Hypothalamus (tissue), 51 donors: ENCODE measurements at places on chromosomes 12 and 14.

- peak; percentile 46 for DNase-seq
Observed at GRCh38 chr12:62933220-62933601, 1.7 kb downstream of the PPM1H start.

DNA sequence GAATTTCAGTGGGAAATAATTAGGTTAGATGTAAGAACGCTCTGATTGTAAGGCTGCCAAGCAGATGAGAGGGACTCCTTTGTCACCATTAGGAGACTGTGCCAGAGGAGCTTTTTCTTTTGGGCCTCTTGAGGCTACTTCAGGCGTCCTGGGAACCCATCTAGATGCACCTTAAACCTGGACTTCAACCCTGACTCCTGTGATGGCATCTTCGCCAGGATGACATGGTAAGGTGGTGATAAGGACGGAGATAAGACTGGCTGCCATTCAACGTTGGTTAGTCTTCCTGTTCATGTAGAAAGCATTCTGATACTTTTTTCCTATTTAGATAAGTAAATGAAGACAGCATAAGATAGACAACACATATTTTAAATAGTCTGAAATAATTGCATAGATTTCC, 36.3 kb downstream of the STK38L start:
- no peak for DNase-seq

- DNase-seq: no peak
Observed at GRCh38 chr14:64855721-64856528, 23.8 kb downstream of the SPTB start.

DNA sequence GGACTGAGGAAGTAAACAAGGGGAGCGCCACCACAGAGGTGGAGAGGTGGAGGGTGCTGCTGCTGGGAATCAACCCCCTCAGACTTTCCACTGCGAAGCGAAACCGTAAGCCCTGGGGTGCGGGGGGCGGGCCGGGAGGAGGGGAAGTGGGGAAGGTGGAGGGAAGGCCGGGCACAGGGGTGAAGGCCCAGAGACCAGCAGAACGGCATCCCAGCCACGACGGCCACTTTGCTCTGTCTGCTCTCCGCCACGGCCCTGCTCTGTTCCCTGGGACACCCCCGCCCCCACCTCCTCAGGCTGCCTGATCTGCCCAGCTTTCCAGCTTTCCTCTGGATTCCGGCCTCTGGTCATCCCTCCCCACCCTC, at the start of gene LAG3:
Gene LAG3, plus strand, starts transcription at position 190 of the 365 bp plus-strand sequence. CDS start 333 bp downstream, outside the sequence.
- DNase-seq: no peak

DNA sequence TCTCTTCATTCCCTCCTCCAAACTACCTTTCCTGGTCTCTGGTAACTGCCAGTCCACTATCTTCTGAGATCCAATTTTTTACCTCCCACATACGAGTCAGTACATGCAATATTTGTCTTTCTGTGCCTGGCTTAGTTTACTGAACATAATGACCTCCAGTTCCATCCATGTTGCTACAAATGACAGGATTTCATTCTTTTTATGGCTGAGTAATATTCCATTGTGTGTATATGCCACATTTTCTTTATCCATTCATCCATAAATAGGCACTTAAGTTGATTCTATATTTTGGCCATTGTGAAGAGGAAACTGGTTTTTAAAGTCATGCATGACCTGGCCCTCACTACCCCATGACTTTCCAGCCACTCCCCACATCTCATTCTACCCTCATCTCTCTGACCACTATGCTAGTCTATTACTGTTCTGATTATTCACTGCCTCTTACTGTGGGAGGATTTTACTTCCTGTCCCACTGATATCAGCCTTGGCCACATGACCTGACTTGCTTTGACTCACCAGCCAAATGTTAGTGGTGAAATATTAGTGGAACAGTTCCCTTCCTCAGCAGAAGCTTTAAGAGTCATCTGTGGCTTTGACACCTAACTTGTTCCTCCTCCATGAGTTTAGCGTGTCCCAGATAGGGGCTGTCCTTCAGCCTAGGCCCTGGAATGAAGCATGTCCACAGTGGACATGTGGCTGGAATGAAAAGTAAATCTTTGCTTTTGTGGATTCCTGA, 52.2 kb downstream of the GOLGA5 start:
- DNase-seq: no peak

- DNase-seq: no peak
Observed at GRCh38 chr14:39847852-39848251, 415.6 kb upstream of the FBXO33 start.

DNA sequence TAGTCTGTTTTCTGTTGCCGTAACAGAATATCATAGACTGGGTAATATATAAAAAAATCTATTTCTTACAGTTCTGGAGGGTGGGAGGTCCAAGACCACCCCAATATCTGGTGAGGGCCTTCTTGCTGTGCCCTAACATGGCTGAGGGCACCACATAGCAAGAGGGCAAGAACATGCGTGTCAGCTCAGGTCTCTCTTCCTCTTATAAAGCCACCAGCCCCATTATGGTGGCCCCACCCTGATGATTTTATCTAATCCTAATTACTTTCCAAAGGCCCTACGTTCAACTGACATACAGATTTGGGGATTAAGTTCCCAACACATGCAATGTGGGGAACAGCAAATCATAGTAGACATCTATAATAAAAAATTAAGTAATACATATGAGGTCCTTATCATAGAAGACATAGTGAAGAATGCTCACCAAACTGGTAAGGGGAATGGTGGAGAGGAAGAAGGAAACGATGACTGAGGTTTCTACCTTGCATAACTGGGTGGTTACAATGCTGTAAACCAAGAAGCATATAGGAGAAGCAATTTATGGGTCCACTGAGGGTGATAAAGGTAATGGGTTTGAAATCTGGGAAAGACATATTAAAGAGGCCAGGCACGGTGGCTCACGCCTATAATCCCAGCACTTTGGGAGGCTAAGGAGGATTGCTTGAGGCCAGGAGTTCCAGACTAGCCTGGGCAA, 27.0 kb downstream of the BTBD7 start:
- no peak for DNase-seq

DNA sequence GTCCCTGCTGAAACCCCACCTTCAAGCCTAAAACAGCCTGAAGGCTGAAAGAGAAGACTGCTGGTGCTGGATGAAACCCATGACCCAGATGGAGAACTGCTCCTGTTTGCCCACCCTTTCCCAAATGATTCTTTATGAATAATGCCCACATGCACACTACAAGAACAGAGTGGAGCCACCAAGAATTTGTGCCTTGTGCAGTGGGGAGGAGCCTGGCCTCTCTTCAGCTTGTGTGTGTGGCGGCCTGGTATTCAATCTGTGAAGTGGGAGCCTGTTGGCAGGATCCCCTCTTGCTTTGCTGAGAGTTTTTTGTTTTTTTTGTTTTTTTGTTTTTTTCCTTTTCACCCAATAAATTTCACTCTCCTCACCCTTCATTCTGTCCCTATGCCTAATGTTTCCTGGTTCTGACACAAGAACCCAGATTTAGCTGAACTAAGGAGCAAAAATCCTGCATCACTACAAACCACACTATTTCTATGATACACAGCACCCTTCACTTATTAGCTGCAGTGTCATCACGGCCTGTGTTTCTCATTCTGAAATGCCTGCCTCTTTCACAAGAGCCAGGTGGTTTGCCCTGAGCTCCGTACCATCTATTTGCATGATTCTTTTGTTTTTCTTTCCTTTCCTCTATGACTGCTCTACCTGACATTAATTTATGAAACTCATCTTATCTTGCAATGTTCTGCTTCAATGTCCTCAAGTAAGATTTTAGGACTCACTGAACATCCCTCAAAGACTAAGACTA, 585.5 kb upstream of the ATXN7L3B start:
- DNase-seq: peak; percentile 17

- DNase-seq: no peak
Observed at GRCh38 chr12:9948606-9949296, 16.6 kb upstream of the CLEC2A start.

DNA sequence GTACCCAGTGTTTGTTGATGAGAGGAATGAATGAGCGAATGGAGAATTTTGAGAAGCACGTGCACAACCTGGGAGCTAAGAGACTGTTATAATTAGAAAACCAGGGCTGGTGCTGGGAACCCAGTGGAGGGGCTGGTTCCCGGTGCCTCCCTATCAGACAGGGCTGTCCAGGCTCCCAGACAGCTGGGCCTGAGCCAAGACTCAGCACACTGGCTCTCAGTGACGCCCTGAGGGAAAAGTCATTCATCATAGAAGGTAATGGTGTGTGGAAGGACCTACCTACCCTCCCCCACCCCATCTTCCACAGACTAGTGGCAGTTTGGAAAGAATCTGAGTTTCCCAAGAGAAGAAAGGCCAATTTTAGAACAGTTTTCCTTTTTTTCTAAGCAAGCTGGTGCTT, 34.7 kb downstream of the KCNA5 start:
- no peak for DNase-seq

DNA sequence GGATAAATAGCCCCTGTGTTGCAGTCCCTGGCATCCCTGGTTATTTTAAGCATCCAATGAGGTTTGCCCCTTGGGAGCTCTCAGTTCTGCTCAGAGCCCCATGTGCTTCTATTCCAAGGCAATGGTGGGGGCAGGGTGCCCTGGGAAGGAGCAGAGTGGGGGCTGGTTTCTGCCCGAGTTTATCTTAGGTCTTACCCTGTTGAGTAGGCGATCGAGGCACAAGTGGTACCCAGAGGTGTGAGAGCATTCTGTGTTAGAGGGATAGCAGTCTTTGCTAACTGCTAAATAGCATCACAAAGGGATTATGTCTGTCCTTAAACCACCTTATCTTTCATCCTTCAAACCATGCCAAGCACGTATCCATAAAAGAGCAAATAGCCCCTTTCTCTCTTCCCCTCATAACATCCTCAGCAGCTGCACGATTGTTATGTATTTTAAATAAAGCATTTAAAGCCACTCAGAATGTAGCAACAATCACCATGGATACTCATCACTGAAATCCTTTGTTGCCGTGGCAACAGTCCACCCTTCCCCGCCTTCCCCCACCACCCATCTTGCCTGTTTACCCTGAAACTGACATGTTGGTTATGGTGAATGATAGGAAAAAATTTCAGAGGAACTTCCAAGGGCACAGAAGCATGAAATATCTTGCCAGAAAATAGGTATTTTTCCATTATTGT, 139.3 kb downstream of the PTPN11 start:
- no peak for DNase-seq

- DNase-seq: no peak
Observed at GRCh38 chr14:101535701-101536207, 25.5 kb upstream of the DIO3 start.

- no peak for DNase-seq
Observed at GRCh38 chr12:68331500-68331868, 678 bp downstream of the MDM1 start.

DNA sequence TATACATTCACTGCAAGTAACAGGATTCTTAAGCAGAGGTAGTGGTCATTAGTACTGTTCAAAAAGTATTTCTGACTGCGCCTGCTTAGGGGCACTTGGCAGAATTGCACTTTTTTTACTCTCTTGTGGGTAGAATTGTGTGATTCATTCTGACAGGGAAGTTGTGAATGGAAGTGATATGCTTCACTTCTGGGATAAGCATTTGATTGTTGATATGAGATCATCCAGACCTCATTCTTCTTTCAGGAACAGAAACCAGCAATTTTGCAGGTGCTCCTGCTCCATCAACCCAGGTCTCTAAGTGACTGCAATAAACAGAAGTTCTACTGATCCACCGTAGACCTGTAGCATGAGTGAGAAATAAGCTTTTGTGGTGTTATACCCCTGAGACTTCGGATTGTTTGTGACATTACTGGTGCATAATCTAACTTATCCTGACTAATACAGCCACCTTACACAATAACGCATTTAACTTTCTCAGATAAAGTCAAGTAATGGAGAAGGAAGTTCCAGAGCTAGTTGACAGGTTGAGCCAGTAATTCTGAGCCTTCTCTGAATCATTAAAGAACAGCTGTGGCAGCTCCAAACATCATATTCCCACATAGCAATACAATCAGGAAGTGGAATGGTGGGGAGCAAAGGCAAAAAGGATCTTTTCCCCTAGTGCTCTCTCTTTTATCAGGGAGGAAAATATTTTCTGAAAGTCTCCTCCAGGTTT, 387.9 kb downstream of the SYT1 start:
- no peak for DNase-seq

GRCh38 chr14:91159906-91160305, 46.0 kb downstream of the DGLUCY start:
- no peak for DNase-seq

DNA sequence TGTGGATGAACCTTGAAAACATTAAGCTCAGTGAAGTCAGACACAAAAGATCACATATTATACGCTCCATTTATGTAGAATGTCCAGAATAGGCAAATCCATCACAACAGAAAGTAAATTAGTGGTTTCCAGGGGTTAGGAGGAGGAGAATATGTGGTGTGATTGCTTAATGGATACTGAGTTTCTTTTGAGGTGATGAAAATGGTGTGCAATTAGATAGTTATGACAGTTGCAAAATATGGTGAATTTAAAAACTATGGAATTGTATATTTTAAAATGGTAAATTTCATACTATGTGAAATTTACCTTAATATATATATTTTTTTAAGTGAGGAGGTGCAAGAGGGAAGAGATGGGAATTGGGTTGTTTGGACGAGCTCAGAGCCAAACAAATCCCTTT, 46.3 kb upstream of the KICS2 start:
- no peak for DNase-seq

DNA sequence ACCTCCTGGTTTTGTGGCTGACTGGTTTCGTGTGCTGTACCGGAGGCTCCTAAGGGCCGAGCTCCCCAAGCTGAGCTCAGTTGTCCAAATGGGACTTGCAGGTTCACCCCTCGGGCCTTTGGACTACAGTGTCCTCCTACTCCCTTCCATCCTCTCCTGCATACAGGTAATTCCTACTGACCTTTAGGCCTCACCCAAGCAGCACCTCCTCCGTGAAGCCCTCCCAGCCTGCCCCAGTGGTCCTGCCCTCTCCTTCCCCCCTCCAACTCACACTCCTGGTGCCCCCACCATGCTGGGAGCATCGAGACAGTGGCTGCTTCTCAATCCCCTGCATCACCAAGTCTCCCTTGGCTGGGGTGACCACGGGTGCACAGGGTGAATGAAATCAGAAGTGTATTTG, 27.1 kb upstream of the YY1 start:
- DNase-seq: no peak

DNA sequence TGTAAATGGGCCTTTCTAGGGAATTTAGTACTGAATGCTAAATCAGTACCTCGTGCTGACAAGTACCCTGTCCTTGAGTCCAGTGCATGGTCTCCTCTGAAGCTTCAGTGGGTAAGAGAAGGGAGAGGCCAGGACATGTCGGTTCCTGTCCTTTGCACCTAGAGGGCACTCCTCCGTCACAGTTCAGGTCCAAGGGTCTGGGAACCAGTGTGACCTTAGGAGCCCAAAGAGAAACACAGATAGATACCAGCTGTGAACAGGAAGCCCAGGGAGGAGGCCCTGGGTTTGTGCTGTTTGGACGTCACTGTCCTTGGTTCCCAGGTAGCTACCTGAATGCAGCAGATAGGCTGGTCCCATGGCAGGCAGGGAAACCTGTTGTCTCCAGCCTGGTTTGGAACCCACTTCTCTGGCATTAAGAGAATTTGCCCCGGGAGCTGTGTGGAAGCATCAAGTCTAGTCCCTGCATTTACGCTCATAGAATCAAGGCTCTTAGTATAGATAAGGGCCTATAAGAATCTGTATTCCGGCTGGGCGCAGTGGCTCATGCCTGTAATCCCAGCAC, 3.9 kb upstream of the FGF23 start:
- DNase-seq: no peak

GRCh38 chr14:24613241-24613640, 3.8 kb upstream of the GZMH start:
- DNase-seq: no peak
